GM20000 (cell line): ENCODE measurements at places on chromosomes 6 and 20.

DNA sequence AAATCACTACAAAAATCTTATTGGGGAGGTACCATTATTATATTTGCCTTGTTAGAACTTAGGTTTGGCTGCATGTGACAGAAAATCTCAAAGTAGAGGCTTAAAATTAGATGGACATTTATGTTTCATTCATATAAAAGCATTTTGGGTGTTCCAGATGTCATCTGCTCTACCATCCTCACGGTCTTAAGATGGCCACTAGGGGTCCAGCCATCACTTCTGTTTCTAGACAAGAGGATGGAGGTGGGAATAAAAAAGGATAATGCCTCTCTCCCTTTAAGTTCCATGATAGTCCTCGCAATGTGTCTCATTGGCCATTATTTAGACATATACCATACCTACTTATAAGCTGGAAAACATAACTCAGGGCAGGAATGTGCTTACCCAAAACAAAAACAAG lies 929.5 kb downstream of the KIF16B start:
- no peak for DNase-seq

DNA sequence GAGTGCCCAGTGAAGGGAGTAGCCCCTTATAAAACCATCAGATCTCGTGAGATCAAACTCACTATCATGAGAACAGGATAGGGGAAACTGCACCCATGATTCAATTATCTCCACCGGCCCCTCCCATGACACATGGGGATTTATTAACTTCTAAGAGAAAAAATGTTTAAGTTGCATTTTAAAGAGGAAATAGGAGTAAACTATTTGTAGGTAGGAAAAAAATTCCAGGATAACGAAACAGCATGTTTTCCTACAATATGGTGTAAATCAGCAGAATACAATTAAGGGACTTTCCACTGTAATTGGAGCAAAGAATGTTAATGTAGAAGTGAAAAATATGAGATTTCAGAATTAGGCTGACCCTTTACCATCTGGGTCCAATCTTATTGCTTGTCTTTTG lies 63.9 kb downstream of the FBXO5 start:
- DNase-seq: no peak

GRCh38 chr20:24894488-24894887 lies 54.6 kb upstream of the CST7 start:
- DNase-seq: no peak

DNA sequence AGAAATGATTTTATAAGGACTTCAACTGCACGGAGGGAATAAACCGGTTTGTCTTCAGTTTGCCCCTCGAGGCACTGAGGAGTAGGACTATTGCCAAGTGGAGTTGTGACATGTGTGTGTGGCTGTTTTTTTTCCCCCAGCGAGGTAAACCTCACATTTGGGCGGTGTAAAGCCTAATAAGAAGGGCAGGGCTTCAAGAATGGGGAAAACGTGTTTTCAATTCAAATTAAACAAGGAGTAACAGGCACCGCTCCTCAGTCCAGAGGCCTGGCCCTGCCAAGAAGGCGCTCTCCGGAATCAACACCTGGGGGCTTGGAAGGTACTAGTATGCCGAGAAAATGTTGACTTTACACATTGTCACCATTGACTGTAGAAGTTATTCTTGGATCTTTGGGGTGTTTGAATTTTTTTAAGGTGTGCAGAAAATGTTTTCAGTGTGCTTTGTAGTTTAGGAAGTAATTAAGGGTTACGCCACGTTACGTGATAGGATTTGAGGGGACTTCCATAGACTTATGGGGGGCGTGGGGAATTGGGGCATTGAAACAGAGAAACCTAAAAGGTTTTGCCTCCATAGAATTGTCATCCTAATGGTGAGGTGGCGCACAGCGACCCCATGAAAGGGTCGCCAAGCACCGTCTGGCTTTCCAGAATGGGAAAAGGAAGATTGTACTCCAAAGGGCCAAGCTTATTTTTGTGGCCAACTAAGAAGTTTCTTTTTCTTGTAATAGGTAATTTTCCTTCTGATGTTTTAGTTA lies 791 bp downstream of the ADGRG6 start:
- no peak for DNase-seq

GRCh38 chr6:5201271-5201670 lies 59.5 kb downstream of the LYRM4 start:
- DNase-seq: no peak

- no peak for DNase-seq
Measured at GRCh38 chr6:26155061-26155930, 68.1 kb downstream of the HFE start.

GRCh38 chr6:109460161-109460829 lies 4.7 kb upstream of the MICAL1 start:
- no peak for DNase-seq

- DNase-seq: no peak
Measured at GRCh38 chr20:19713822-19714578, 44.1 kb upstream of the RIN2 start.

- no peak for DNase-seq
Measured at GRCh38 chr6:158476389-158476788, 83.5 kb upstream of the TMEM181 start.

DNA sequence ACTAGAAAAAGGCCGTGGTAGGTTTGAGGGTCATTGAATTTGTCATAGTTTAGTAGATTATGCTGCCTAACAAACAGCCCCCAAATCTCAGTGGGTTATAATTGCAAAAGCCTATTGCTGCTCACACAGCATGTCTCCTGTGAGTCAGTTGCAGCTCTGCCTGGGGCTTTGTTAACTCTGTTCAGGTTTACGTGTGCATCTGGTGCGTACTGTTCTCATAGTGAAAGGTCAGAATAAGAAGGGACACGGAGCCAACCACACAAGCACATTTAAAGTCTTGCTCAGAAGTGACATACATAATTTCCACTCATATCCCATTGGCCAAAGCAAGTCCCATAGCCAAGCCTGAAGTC lies 48.1 kb upstream of the BMP2 start:
- DNase-seq: no peak

- DNase-seq: no peak
Measured at GRCh38 chr6:20511852-20512251, 22.4 kb upstream of the CDKAL1 start.

DNA sequence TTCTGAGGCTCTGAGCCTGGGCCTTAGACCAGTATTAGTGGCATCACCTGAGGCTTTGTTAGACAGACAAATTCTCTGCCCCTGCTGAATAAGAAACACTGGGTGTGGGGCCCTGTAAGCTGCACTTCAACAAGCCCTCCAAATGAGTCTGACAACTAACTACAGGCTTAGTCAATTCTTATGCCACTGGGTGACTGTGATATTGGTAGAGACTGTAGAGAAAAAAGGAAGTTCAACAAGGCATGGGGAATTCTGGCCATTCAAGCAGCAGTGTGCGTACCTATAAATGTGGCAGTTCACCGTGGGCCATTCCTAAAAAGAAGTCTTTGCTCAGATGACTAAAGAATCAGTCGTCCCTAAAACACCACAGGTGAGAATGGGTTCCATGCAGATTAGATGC lies 82.7 kb downstream of the MDN1 start:
- no peak for DNase-seq
